COR-L47 (cell line): ENCODE measurements at places on chromosomes 7 and 10.

DNA sequence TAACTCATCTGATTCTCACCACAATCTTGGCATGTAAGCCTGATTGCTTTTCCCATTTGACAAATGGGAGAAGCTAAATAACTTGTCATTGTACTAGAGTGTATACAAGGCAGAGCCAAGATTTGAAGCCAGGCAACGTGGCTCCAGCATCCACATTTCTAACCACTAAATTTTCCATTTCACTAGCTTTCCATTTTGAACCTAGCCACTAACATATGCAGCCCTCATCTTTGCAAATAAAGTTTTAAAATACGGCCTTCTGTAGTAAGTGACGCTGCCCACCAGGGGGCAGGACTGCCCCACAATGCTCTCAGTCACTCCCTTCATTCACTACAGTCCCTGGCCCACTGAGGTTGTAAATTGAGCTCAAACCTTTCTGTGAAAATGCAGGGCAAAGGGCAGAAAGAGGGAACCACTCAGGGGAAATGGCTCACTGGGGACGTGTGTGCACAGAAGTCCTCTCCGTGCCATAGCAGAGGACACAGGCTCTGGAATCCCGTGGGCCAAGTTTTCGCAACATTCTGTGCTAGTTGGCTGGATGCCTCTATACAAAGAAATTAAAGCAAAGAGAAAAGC lies 315.7 kb downstream of the TNS3 start:
- DNase-seq = peak; percentile 30

DNA sequence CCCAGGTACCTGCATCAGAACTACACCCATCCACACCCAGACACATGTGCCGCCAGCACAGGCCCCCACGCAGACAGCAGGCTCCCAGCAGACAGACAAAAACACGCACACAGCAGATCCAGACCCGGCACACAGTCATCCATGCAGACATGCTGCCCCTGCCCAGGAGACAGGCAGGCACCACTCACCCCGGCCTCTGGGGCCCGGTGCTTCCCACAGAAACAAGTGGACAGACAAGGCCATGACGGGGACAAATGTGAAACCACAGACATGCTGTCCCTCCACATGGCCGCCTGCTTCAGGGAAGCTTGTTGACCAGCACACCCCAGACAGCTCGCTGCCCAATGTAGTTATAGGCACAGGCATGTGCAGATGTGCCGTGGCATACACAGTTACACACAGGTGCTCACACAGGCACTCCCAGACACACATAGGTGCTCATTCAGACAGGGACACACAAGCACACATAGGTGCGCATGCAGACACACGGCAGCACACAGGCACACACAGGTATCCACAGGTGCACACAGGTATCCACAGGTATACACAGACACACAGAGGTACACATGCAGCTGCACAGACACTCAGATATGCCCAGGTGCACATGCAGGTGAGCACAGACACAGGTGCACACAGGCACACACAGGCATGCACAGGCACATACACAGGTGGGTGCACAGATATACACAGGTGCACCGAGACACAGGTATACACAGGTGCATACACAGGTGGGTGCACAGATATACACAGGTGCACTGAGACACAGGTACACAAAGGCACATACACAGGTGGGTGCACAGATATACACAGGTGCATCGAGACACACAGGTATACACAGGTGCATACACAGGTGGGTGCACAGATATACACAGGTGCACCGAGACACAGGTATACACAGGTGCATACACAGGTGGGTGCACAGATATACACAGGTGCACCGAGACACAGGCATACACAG lies 10.5 kb upstream of the SCART1 start:
- DNase-seq = no peak

- no peak for DNase-seq
Observed at GRCh38 chr7:20417260-20417659, 86.6 kb downstream of the ITGB8 start.

DNA sequence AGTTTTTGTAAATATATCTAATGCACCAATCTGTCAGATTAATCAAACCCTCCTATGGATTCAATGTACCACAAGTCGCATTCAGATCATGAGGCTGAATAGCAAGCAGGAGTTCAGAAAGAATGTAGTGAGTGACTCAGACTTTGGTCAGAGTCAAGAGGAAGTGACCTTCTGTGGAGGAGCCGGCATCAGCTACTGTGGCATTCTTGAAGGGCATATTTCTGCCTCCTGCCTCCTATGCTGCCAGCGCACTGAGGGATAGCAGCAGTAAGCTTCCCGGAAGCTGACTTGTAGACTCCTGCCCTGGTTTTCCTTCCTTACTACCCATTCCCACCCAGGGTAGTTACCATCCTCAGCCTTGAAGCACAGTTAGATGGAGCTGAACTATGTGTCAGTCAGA lies 867.5 kb downstream of the NRG3 start:
- DNase-seq = no peak

DNA sequence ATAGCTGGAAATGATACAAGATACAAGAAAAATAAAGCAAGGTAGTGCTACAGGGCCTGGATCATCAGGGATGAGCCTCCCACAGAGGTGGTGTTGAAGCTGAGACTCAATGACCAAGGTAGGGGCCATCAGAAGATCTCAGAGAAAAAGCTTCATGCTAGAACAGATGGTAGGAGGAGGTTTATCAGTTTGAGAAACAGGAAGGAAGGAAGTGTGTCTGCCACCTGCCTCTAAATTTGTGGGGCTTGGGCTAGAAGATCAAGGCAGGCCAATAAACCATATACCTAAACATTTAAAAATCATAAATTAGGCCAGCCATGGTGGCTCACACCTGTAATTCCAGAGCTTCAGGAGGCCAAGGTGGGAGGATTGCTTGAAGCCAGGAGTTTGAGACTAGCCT lies 410.8 kb upstream of the PRKCQ start:
- no peak for DNase-seq

DNA sequence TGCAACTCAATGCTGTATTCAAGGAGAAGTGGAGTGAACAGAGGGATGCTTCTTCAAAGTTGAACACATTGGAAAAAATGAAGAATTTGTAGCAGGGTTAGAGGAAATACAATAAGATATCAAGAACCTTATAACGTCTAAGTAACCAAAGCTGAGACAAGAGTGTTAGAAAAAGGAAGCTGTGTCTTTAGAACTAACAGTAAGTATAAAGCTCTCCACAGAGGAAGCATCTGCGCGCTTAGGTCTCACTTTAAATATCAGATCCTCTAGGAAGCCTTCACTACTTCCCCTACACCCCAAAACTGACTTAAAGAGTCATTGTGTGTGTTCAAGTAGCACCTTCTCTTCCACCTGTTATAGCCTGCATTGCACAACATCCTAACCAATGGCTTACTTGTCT lies 43.0 kb downstream of the CH25H start:
- DNase-seq = no peak

DNA sequence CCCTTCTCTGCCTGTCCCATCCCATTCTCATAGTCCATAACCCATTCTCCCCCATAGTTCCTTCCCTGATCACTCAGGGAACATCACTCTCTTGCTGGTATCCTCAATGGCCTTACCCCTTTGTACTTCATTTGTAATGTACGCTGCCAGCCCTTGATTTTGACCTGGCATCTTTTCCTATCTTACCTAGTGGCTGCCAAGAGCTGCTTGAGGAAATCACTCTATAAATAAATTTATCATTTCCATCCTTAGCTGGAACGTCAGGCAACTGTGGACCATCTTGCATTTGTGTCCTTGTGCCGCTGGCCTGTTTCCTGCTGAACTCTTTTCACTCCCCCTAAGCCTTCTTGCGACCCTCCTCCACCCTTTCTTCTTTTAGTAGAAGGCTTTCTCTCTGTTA lies 14.0 kb downstream of the CDK14 start:
- DNase-seq = no peak

GRCh38 chr10:21304198-21304597 lies 221.3 kb downstream of the SKIDA1 start:
- DNase-seq = no peak

DNA sequence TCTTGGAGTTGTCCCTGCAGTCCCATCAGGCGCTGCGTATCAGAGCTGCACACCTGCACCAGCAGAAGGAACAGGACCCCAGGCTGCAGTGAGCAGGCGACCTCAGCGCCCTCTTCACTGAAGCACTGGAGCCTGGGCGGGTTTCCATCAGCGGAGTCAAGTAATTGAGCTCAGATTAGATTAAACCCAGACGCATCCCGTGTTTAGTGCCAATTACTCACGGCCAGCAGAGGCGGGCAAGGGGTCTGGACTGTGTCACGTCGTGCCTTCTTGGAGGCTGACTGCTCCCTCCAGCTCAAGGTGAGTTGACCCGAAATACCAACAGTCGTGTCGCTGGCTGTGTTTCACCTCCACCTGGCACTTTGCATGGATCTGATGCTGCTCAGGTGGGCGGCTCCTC lies 123.6 kb downstream of the CXCL12 start:
- DNase-seq = no peak

GRCh38 chr10:7192831-7193361 lies 217.9 kb downstream of the SFMBT2 start:
- no peak for DNase-seq

DNA sequence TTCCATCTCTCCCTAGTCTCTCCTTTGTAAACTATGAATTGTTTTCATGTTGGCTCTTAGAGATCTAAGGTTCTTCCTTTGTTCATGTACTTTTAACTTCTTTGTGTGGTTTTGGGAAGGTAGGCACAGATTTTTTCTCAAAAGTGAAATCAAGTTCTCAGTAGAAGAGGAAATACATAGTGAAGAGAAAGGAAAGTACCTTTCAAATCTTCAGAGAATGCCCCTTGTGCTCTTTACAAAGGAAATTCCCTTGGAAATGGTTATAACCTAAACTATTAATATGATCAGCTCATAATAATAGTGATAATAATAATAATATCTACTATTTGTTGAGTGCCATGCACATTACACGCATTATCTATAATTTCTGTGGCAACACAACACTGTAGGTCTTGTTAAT lies 318.5 kb downstream of the PRPF18 start:
- no peak for DNase-seq

GRCh38 chr7:45132708-45133320 lies 21.3 kb upstream of the TBRG4 start:
- DNase-seq = no peak

DNA sequence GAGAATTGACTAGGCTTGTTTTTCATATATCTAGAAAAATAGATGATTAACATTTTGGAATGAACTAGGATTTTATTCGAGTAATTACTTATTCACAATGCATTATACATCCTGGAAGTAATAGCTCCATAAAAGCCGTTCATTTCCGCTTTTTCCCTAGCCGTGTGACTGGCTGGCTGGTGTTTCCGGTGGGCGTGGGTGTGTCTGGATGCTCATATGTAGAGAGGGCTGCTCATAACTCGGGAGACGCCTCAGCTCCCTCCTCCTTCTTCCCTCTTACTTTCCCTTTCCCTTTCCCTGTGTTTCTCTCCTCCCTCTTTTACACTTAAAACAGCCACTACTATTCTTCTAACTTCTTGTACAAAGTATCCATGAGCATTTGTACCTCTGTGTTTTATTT lies 187.7 kb upstream of the VSTM2A start:
- DNase-seq = no peak

- DNase-seq = no peak
Observed at GRCh38 chr10:91856637-91857036, 52.6 kb downstream of the FGFBP3 start.

DNA sequence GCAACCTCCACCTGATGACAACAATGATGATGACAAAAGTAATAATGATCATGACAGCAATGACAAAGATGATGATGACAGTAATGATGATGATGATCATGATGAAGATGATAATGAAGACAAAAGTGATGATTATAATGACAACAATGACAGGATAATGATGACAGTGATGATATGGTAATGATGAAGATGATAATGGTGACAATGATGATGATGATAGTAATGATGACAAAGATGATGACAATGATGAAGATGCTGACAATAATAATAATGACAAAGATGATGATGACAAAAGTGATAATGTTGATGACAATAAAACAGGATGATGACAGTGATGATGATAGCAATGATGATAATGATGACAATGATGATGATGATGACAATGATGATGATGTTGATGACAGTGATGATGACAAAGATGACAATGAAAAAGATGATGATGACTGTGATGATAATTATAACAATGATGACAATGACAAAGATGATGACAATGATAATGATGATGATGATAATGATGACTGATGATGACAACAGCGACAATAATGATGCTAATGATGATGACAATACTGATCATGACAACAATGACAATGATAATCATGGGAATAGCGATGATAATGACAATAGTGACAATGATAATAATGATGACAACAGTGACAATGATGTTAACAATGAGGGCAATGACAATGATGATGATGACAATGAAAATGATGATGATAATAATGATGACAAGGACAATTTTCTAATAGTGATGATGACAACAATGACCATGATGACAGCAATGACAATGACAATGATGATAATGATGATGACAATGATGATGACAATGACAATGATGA lies 1106.5 kb upstream of the AUTS2 start:
- DNase-seq = no peak

DNA sequence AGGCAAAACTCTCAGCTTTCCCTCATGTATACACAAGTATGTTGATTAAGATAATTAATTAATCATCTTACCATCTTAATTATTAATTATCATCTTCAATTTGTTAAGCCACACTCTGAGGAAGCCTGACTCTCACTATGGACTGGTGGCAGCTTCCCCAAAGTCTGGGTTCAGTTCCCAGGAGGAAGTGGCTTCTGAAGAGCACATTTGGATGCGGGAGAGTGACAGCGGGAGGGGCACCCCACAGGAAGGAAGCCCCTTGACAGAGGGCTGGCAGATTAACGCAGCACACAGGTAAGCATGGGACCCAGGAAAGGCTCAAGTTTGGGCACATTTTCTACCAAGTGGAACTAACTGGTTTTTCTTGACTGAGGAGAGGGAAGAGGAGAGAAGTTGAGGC lies 13.4 kb upstream of the SLIT1 start:
- no peak for DNase-seq

GRCh38 chr7:70614237-70615045 lies 517.5 kb upstream of the GALNT17 start:
- peak; percentile 97 for DNase-seq

- no peak for DNase-seq
Observed at GRCh38 chr10:48199580-48200377, 74.7 kb downstream of the FRMPD2 start.

- no peak for DNase-seq
Observed at GRCh38 chr10:122551450-122551849, 9.1 kb upstream of the DMBT1 start.

DNA sequence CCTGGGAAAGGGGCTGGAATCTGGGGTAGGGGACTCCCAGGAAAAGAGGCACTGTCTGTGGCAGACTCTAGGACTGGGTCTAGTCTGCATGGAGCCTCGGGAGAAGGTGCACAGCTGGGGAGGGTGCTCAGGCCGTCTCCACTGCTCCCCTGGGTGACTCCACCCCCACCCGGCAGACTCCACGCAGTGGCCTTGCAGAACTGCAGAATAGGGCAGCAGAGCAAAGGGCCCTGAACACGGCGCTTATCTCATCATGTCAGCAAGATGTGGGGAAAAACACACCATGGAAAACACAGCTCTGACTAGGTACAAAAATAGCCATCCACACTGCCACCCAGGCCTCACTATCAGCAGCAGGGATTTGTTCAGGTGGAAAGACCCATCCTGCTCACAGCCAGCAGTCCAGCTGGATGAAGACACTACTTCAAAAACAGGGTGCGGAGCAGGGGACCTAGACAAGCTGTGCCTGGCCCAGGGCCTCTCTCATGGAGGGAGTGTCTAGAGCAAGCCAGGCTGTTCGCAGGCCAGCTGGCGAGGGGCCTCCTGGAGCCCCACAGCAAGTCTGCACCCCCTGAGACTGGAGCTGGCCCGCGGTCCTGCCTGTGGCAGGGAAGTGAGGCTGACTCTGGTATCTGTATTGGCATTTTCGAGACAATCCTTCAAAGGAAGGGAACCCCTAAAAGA lies 11.7 kb downstream of the MAT1A start:
- no peak for DNase-seq

- no peak for DNase-seq
Observed at GRCh38 chr10:17077346-17077781, 52.2 kb downstream of the CUBN start.
